ENCODE measurements at places on chromosomes 1 and 21.

DNA sequence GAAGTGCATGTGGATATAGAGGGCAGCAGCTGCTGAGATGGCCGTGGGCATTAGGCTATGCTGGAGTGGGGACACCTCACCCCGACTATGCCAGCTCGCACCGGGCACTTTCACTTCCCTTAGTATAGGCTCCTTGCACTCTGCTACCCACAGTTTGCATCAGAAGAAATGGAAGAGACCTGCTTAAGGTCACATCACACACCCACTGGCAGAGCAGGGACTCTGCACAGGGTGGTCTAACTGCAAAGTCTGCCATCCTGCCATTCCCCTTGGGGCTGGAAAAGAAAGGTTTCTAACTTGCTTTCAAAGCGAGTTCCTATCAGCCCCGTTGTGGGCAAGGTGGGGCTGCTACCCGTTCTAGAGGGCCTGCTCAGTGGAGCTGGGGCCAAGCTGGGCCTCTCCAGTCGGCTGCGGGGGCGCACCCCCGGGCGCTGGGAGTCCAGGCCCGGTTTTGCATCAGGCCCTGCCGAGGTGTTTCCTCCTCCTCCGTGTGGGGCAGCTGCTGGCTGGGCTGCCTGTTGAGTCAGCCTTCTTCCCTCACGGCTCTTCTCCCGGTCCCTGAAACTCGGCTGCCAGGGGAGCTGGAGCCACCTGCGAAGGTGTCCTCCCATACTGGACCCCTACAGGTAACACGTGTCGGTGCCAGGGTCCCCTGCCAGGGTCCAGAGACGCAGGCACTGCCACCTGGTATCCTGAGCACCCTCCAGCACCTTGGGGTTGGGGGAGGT is at the start of gene SYTL1:
TSS of gene SYTL1 (plus strand) at position 498 of the 728 bp plus-strand sequence. CDS start 3,313 bp downstream, outside the sequence.
- DNase-seq: no peak

GRCh38 chr1:40855513-40855912 is 6.7 kb downstream of the CITED4 start:
- DNase-seq: no peak

GRCh38 chr1:219340796-219341195 is 167.1 kb downstream of the LYPLAL1 start:
- DNase-seq: no peak

- DNase-seq: no peak
Observed at GRCh38 chr1:211616231-211616964, 37.4 kb upstream of the SLC30A1 start.

GRCh38 chr1:235078480-235079381 is 49.9 kb downstream of the TOMM20 start:
- no peak for DNase-seq

- DNase-seq: no peak
Observed at GRCh38 chr21:43343992-43344886, 82.7 kb downstream of the SIK1 start.

GRCh38 chr21:16124378-16125138 is 394.8 kb downstream of the USP25 start:
- no peak for DNase-seq

GRCh38 chr1:224863486-224863885 is 66.0 kb upstream of the DNAH14 start:
- no peak for DNase-seq

- DNase-seq: no peak
Observed at GRCh38 chr1:234780112-234780511, 170.1 kb upstream of the IRF2BP2 start.

DNA sequence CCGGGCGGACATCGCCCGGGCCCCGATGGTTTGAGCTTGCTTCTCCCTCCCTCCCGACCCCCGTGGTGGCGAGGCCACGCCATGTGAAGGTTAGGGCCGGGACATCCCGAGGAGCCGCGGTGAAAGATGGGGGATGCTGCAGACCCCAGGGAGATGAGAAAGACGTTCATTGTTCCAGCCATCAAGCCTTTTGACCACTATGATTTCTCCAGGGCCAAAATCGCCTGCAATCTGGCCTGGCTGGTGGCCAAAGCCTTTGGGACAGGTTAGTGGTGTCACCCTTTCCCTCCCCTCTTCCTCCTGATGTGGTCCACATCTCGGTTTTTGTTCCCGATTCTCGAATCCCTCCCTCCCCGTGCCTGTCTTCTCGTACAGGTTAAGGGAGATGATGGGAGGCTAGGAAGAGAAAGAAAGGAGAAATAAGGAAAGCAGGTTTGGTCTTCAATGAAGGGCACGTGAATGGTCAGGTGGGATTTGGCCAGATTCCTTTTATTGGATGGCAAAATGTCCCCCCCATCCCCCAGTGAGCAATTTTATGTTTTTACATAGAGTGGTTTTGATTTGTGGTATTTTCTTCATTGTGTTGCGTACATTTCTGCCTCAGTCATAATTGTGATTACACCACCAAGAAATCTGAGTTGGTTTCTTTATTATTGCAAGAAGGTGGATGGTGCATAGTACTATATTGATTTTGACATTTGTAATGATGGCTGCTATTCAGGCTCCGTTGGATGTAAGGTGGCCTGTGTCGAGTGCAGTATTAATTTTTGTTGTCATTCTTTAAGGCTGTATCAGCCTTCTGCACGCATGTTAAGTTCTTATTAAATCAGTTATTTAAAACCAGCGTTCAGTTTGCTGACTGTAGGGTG is 1.2 kb downstream of the CAMSAP2 start:
- no peak for DNase-seq

DNA sequence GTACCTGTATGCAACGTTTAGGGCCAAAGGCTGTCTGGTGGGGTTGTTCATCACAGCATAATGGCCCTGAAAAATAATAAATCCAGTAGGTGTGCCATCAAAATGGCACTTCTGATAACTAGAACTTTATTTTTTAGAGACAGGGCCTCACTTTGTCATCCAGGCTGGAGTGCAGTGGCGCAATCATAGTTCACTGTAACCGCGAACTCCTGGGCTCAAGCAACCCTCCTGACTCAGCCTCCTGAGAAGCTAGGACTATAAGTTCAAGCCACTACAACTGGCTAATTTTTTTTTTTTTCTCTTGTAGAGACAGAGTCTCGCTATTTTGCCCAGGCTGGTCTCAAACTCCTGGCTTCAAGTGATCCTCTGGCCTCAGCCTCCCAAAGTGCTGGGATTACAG is 4.7 kb downstream of the SNAPIN start:
- no peak for DNase-seq

DNA sequence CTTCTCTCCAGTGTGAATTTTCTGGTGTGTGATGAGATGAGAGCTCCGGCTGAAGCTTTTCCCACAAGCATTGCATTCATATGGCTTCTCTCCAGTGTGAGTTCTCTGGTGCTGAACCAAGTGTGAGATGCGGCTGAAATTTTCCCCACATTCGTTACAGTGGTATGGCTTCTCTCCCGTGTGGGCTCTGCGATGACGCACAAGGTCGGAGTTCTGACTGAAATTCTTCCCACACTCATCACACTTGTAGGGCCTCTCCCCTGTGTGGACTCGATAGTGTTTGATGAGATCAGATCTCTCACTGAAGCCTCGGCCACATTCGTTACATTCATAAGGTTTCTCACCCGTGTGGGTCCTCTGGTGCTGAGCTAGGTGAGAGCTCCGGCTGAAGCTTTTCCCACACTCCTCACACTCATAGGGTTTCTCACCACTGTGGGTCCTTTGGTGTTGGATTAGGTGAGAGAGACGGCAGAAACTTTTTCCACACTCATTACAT is 7.4 kb downstream of the ZNF436 start:
- no peak for DNase-seq

DNA sequence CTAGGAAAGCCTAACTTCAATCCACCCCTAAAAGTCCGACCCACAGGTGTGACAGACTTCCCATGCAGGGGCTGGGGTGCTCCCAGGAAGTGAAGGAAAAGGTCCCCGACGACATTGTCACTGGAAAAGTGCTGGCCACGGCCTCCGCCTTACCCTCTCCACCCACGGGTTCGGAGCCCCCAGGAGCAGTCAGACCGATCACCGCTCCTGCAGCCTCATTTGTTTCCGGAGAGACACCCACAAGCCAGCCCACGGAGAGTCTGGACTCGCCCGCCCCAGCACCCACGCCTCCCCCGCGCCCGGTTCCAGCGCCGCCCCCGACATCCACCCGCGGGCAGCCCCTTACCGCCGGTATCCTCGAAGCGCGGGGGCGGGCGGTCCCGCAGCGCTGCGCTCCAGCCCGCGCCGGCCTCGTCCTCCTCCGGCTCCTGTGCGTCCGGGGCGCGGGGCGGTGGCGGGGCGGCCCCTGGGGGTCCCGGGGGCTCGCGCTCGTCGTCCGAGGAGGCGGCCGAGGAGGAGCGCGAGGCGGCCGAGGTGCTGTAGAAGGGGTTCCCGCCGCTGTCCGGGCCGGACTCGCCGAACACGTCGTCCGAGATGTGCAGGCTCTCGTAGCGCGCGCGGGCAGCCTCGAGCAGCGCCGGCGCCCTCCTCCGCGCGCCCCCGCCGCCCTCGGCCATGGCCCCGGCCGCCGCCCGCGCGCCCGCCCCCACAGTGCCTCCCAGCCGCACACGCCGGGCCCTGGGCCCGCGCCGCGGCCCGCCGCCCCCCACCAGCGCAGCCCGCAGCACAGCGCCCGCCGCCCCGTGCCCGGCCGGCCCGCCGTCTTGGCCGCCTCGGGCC is 660 bp downstream of the PGBD5 start:
- no peak for DNase-seq

GRCh38 chr1:171973421-171973820 is 132.1 kb downstream of the DNM3 start:
- no peak for DNase-seq

DNA sequence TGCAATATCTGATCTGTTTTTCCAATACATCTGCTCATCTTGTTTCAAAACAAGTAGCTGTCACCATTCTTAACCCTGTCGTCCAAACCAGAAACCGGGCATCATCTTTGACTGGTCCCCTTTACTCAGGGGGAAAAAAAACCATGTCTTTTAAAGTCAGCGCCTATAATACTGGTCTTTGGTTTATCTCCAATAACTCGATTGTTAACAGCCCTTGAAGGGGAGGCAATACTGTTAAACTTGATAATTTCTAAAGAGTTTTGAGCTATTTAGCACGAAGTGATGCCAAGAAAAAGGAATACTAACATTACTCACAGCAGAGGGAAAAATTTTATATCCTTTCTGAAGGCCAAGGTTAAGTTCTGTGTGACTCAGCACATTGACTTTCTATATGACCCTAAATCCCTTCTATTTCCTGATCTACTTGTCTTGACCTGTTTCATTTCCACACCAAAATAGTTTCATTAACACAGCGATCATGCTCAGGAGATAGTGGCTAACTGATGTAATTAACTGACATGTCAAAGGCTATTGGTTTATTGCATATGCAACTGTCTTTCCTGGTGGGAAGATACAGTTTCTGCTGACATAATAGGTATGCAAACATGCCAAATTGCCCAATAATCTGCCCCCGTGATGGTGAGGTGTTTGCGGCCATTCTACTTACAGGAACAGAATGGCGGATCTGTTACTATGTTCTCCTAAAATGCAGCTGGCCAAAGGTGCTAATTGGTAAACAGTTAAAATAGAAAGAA is 59.1 kb downstream of the NFIA start:
- no peak for DNase-seq

DNA sequence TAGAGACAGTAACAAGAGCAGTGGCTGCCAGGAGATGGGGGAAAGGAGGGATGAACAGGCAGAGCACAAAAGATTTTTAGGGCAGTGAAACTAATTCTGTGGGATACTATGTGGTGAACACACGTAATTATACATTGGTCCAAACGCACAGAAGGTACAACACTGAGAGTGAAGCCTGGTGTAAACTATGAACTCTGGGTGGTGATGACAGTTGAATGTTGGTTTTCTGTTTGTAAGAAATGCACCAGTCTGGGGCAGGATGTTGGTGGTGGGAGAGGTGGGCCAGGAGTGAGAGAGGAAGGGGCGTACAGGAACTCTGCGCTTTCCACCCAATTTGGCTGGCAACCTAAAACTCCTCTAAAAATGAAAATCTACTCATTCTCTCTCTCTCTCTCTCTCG is 50.2 kb upstream of the TIAM1 start:
- no peak for DNase-seq

GRCh38 chr1:193338194-193338593 is 151.8 kb upstream of the B3GALT2 start:
- no peak for DNase-seq

- DNase-seq: no peak
Observed at GRCh38 chr1:230516889-230517288, 90.8 kb upstream of the PGBD5 start.

- DNase-seq: no peak
Observed at GRCh38 chr1:24015221-24016210, 35.4 kb upstream of the SRSF10 start.

DNA sequence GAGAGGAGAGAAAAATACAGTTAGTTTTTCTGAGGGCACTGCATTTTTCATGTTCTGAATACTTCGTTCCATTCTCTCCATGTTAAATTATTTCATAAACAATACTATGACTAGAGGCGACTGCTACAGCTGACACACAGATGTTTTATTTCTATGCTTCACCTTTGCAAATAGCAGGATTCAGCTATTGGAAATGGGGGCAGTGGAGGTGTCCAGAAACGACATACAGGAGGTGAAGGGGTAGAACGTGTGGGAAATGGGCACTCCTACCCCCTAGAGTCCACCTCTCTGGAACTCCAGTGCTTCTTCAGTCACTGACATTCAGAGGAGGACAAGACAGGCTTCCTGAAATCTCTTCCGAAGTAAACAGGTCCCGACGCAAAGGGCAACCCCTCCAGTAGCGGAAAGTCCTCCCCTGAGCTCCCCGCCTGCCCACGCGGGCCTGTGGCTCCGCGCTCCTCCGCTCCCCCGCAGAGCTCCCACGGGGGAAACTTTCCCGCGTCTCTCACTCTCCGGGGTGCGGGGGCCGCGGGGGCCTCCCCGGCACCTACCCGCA is 480 bp downstream of the DPYD start:
- no peak for DNase-seq

DNA sequence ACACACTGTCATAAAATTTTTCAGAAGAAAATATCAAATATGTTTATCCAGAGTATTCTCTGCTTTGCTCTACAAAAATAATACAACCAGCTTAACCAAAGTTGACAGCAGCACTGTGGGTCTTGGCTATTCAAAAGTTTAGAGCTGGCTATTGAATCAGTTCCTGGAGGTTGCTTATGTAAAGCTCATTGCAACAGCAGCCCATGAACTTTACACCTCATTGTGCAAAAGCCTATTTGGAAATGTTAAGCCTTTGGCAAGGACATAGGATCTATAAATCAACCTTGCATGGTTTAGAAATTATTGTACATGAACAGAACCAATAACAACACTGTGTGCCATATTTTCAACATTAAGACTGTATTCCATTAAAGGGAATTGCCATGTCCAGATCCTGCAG is 714.9 kb downstream of the ADGRL2 start:
- no peak for DNase-seq

DNA sequence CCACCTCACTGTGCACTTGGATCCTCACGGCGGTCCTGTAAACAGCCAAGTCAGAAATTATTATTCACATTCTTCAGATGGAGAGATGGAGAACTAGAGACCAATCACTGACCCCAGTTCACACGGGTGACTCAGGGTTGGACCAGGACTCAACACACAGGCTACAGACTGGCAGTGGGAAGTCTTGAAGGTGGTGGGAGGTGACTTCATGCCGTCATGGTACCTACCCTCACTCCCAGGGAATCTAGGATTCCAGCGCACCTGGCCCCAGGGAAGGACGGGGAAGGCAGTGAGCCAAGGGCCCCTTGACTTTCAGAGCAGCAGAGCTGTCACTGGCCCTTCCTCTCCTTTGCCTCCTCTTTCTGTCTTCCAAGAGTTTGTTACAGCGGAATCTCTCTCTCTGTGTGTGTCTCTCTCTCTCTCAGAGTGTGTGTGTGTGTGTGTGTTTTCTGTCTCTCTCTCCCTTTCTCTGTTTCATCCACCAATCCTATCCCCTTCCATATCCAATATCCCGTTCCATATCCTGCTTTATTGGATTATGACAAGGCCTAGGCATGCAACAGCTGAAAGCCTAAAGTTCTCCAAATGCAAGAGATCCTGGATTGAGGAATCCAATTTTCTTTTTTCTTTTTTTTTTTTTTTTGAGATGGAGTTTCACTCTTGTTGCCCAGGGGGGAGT is 11.7 kb downstream of the OPTC start:
- DNase-seq: no peak

Measured in activated CD4-positive, CD25-positive, alpha-beta regulatory T cell treated with anti-CD3 and anti-CD28 coated beads, Interleukin-2, amount 50 U/mL, for 16 hours (primary cell).